ENCODE measurements at places on chromosomes 5 and 9.

GRCh38 chr9:134663084-134663483, 21.5 kb downstream of the COL5A1 start:
- DNase-seq: no peak

DNA sequence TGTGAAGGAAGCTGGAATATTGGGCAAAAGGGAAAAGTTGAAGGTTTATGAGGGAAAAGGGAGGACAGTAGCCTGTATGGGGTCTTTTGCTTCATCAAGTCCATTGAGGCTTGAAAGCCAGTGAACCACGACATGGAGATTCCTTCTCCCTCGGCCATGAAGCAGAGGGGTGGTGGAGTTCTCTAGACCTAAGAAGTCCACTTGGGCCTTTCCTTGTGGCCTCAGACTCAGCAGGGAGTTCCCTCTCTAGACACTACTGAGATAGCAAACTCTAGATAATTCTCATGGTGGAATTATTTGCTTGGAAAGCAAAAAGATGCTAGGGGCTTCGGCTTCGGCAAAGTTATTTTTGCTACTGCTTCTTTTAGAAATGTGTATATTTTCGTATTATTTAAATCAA, 78.5 kb downstream of the FOXD1 start:
- DNase-seq: no peak

DNA sequence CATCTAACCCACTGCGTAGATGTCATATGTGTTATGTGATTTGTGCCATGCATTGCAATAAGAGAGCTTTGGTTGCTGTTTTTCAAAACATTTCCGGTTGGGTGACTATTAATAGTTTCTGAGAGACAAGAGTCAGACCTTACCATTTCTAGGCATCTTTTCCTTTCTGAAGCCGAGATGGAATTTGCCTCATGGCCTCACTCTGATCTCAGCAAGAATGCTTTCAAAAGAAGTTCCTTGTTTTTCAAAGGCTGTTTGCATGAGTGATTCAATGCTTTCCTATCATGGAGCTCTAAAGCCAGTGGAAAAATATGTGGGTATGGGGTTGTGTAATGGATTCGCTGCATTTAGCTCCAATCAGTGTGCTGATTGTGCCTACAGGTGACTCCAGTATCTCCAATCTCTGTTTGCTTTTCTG, 203.1 kb upstream of the PPP1R2B start:
- no peak for DNase-seq

DNA sequence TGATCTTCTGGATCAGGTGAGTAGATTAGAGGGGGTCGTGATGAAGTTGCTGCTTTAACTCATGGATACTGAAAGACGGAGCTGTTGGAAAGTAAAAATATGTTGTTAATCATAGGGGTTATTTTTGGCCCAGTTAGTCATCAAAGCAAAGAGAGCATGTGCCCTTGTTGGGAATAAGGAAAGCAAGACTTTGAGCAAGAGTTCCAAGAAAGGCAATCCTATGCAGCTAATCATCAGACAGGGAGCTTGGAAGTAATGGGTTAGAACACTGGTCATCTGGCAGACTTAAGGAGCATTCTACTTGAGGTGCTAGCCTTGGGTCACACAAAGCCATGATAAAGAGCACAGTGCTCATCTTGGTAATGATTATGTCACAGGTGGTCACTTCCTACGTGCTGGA, 18.3 kb downstream of the ASPN start:
- DNase-seq: no peak

GRCh38 chr9:118595719-118596305, 773.4 kb downstream of the BRINP1 start:
- no peak for DNase-seq

GRCh38 chr5:82439750-82440445, 161.7 kb upstream of the RPS23 start:
- DNase-seq: no peak

DNA sequence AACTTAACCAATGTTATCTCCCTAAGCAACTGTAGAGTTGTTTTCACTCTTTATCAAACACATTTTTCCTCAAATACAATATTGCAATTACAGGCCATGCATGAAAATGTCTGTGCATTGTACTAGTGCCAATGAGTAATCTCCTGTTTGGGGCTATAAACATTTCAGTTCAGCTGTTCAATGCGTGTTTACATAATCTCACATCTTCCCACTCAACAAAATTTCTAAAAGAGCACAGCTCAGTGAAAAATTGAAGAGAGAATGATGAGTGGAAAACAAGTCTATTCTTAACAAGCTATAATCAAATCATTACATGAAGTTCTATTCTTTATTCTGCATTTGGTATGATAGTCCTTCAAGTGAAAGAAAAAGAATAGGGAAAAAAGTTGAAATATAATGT, 780.5 kb upstream of the CDH9 start:
- DNase-seq: no peak

DNA sequence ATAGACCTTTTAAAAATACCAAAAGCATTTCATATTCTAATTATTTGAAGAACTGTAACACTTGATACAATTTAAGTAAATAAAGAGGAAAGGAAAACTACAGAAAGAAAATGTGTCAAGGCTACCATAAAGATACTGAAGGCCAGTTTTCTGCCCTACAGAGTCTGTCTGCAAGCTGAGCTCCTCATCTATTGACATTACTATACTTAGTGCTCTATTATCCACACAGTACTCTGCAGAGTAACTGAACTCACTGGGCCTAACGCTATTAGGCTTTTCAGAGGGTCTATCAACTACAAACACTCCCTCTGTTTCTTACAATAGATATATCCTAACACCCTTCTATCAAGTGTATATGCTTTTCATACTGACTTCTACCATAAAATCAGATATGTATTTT, 57.1 kb upstream of the SUSD1 start:
- no peak for DNase-seq

DNA sequence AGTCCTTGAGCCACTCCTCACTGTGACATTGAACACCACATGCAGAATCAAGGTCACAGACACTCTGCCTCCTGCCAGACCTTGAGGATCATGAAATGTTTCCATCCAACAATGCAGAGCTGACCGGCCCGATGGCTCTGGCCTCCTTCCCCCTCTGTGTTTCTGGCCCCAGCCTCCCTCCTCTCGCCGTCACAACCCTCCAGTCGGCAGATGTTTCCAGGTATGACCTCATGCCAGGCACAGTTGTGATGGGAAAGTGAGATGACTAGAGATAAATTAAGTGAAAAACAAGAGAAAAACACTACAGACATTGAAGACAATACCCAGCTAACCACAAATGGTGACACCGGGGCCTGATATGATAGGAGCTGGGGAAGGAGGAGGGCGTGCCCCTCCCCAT, 9.8 kb downstream of the NTNG2 start:
- DNase-seq: no peak

DNA sequence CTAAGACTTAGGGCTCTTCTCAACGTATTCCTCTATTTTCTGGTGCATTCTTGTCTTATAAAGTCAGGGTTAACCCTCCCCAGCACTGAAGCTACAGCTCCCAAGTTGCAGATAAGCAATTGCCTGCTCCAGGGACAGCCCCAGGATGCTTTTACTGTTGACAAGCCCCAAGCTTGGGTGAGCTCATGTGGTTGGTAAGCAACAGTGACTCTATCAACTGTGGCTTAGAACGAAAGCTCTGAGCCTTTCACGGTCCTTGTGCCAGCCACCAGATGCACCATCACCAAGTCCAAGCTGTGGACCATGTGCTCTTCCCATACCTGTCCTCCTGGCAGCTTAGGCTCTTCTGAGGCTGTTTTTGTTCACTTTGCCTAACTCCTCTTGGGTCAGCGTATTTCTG, 13.5 kb downstream of the ADRB2 start:
- DNase-seq: no peak

DNA sequence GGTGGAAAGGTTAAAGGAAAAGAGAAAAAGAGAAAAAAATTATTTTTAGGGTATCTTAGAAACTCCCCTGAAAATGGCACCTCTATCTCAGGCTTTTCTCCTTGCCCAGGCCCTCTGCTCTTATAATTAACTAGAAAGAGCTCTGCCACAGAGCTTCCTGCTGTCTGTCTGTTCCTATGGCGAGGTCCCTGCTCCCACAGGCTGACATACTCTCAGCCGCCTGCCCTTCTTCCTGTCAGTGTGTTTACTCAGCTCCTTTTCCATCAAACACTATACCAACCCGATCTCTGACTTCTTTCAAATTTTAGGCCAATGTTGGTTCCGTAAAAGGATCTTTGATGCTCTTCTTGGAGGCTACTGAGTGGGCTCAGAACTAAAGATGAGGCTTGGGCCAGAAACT, 482.6 kb downstream of the DMAC1 start:
- no peak for DNase-seq

DNA sequence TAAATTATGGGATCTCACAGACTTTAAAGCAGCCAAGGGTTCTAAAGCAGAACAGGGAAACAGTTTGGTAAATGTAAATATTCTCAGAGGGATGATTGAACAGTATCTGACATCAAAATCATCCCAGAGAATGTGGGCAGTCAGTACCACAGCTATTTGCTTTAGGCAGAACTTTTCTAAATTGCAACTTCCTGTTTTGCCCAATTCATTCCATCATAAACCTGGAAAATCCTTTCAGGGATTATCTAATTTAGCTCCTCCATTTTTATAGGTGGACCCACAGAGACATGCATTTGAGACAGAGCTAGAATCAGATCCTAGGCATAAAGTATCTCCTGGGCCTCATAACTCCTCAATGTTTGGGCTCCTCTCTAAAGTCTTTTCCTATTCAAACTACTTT, 12.4 kb downstream of the NR6A1 start:
- no peak for DNase-seq

GRCh38 chr9:99451112-99451606, 229.1 kb downstream of the SEC61B start:
- no peak for DNase-seq

GRCh38 chr9:89994988-89995613, 390.3 kb downstream of the GADD45G start:
- no peak for DNase-seq

DNA sequence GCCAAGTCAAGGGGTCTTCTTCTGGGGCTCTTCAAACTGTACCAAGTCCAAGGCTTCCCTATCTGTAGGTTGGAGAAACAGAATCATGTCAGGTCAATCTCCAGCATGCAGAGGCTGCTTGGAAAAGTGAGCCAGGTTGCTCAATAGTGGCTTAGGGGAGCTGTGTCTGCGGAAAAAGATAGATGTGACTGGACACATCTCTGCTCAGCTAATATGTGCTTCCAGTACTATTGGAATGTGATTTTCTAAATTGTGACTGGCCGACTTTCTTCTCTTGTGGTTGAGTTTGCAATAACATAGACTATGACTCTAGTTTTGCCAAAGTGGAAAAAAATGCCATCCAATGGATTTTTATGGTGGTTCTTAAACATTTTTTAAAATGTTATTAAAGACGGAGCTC, 136.7 kb downstream of the BOD1 start:
- no peak for DNase-seq

- DNase-seq: no peak
Observed at GRCh38 chr5:140488914-140489313, 58.5 kb upstream of the EIF4EBP3 start.

DNA sequence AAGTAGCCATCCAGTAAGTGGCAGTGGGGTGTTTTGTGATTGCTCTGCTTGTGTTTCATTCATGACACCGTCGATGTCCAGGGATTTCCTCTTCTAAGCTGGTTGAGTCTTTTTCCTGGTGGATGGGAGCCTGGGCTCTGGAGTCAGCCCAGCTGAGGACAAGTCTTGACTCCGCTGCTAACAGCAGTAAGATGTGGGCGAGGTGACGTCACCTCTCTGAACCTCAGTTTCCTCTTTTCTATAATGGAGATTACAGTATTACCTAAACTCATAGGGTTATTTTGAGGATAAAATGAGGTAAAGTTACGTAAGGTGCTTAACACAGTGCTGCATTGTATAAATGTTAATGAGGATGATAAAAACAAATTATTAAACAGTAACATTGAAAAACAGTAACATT, 21.3 kb downstream of the FGF1 start:
- no peak for DNase-seq

GRCh38 chr9:33168941-33169544, 1.9 kb upstream of the B4GALT1 start:
- DNase-seq: no peak

GRCh38 chr5:113660706-113661250, 147.3 kb downstream of the YTHDC2 start:
- no peak for DNase-seq

All from lower leg skin (tissue), 4 donors.